HT1080 (cell line): ENCODE measurements at places on chromosomes 1 and 21. TPM values are rescaled to one million over a fixed set of nuclear protein-coding genes. Genes with fewer than 3 reads are reported as not detected.

- DNase-seq: no peak
Observed at GRCh38 chr21:15159382-15160020, 94.7 kb upstream of the NRIP1 start.

- DNase-seq: no peak
Observed at GRCh38 chr1:87958716-87959115, 630.0 kb downstream of the LMO4 start.

Gene MRPS6
- total RNA-seq: 19.1 and 40.2 TPM in 2 replicates

Gene LCE1D
- not detected in 2 replicates for total RNA-seq

Gene USP1
- 48.3 and 48.5 TPM in 2 replicates for total RNA-seq
